Substantia nigra (tissue), 51 donors: ENCODE measurements at places on chromosomes 12 and 14.

GRCh38 chr12:93080452-93080851, 151.4 kb upstream of the EEA1 start:
- no peak for DNase-seq

DNA sequence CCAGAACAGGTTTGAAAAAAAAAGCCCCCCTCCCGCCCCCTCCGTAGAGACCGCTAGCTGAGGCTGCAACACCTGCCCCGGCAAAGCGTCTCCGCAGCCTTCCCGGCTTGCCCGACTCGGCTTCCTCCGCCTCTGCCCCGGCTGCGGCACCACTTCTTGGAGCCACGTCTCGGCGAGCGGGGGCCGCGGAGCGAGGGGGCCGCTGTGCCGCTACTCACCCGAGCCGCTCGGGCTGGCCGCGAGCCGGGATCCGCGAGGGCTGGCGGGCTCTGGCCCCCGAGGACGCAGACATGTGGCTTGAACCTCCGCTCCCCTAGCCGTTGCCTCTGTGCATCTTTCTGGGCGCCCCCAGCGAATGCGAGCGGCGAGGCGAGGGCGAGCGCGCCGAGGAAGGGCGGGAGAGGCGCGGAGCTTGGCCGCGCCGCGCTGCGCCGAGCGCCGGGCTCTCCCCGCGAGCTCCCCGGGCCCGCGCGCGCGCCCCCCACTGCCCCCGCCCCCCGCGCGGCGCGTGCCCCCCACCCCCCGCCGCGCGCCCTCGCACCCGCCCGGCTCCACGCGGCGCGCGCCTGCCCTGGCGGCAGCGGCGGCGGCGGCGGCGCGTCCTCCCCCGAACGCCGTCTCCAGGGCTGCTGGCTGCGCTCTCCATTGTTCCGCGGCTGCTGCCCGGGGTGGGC, 249.5 kb downstream of the APAF1 start:
- peak; percentile 50 for DNase-seq

DNA sequence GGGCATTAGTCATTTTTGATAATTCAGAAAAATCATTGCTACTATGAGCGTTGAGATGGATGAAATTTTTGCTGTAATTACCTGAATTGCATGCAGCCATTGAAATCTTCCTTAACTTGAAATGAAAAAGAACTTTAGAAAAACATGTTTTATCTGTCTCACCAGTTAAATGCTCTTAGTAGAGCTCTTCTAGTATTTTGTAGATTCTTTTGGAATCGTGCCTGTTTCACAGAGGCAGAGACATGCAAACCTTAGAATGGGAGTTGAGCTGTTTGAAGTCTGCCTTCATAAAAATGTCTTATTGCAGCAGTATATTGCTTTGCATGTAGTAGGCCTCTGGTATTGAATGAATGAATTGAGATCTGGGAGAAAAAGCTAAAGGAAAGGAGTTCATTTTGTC, 4.2 kb downstream of the PEX5 start:
- no peak for DNase-seq

- no peak for DNase-seq
Measured at GRCh38 chr14:22184157-22184829, 404.7 kb downstream of the DAD1 start.

DNA sequence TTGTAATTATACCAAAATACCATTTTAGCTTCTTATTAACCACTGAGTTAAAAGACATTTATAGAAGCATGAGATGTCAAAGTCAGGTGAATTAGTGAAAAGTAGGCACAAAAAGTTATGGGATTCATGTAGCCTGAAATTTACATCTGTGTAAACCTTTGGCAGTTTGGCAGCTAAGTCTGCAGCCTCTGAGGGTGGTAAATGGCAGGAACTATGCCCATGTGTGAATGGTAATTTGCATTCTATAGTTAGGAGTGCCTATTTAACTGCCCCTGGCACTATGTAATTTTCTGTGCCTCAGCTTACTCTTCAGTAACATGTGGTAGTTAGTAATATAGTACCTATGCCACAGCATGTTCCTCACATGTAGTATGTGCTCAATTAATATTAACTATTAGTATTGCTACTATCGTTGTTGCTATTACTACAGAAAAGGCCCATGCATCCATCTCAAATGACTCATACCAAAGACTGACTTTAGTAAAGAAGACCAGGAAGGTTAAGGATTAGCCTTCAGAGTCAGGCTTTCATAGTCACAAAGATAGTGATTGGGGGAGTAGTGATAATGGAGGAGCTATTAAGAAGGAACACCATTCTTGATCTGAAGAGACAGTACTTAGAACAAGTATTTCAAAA, 258.7 kb upstream of the BTG1 start:
- DNase-seq, result no peak

DNA sequence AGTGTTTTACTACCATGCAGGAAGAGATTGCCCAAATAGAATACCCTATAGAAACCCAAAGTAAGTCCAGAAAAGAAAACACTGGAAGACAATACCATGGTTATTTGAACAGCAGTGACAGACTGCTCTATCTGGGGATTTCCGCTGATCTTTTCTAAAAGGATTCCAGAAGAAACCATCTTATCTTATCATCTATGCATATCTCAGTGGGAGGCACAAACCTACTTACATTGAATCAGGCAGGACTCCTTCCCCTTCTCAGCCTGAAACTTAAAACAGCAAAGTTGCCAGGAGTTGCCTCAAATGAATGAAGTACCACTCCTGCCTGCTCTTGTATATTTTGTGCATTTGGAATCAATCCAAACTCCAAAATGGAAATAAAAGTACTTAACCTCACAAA, 56.7 kb upstream of the NR2C1 start:
- DNase-seq, result no peak

DNA sequence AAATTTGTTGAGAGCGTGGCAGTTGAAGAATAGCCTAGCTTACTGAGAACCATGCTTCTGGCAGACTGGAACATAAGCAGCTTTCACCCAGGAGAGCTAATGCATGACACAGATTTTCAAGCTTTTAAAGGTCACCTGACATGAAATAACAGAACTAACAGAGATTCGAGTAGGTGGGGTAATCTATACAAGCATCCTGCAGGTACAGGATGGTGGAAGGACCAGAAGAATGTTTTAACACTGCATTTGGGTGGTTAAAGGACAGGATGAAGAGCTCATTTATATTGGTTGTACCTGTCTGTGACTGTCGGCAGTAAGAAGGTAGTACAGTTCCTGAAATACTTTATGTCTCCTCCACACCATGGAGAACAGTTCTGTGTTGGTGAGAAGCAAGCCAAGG, 8.9 kb downstream of the PELI2 start:
- DNase-seq, result no peak

DNA sequence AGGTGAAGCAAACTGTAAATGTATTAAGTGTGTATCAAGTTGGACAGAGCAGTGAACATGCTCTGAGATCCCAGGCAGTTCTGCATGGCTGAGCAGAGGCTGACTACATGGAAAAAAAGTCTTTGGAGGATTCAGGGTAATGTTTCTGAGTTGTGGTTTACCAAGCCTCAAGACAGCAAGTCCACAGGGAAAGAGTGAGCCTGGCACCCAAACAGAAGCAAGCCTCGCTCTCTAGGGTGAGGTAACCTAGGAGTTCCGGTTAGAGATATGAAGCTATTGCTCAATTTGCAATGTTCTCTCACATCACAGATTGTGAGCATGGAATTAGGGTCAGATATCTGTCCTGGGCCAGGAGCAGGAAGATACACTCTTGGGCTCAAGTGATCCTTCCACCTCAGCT, 158.6 kb downstream of the MON2 start:
- no peak for DNase-seq

DNA sequence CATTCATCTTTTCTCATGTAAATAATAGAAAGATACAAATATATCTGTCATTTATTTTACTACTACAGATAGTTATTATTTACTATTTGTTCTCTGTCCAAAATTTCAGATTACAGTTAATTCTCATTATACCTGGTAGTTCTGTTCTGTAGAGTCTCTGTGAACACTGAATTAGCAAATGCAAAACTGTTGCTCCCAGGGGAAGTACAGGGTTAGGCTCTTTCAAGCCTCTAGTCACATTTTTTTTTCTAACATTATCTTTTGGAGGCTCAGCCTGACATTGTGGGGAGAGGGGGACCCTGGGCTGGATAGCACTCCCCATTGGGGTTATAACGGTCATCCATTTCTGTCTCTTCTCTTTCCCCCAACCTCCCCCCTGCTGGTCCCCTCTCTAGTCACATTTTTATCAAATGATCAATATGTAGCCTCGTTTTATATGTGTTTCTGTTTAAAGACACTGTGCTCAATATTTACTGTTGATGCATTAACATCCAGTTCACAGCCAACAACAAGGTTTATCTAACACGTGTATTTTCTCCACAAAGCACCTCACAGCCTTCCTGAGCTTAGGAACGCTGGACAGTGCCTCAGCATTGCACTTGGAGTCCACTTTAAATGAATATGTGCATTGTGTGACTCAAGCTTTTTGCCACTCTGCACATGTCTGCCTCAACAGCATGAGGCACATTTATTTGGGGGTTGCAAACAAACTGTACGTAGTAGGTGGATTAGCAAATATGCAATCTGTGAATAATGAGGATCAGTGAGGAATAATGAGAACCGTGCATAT, 4.7 kb downstream of the SMCO2 start:
- no peak for DNase-seq

DNA sequence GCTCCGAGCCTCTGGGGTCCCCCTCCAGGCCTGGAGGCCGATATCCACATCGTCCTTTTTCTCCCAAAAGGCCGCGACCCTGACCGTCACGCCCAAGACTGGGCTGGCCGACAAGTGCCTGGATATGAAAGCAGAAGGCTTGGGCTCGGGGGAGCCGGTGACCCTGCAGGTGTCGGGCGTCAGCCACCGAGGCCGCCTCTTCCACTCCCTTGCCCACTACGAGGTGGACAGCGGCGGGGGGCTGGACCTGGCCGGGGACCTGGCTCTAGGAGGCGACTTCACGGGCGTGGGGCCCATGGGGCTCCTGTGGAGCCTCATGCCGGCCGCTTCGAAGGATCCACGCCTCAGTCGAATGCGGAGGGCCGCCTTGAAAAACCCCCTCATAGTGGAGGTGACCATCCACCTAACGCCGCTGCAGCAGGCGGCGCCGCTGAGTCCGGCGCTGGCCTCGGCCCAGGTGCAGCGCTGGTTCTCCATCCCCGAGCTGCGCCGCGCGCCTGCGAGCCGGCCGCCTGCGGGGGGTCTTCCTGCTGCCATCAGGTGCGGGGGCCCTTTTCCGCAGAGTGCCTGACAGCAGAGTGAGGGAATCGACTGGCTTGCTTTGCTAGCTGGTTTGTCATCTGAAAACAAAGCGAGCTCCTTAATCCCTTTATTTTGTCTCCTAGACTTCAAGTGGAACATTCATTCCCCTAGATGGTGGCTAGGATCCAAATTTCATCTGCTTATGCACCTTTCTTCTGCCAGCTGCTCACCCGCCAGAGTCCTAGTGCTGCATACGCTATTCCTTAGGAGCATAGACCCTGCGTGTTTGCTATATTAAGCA, 10.6 kb upstream of the DNAL1 start:
- DNase-seq, result no peak

- DNase-seq, result no peak
Measured at GRCh38 chr14:35362450-35362849, 42.1 kb downstream of the NFKBIA start.

DNA sequence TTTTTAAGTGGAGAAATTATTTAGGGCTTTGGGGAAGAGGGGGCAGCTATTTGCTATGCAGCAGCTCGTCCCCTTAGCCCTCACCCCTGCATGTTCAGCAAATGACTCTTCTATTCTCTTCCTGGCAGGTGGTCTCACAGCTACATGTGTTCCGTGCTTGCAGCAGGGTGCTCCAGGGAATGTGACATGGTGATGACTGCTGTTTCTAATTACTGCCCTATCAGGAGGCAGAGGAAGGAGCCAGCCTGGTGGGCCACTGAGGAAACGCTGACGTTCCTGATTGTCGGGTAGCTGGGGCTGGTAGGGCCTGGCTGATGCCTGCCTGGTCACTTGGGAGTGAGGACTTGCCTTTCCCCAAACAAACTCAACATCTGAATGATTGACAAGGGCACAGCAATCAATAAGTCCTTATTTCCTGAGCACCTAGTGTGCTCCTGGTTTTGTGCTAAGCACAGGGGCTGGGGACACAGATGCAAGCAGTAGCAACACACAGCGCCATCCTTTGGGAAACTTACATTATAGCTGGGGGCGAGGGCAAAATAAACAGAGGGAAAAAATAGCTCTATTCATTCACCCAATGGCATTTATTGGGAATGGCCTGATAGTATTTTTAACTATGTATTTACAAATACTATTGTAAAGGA, 377.8 kb downstream of the FUT8 start:
- no peak for DNase-seq

GRCh38 chr12:26514364-26514763, 318.6 kb downstream of the ITPR2 start:
- DNase-seq, result no peak

GRCh38 chr14:64442300-64442988, 22.9 kb upstream of the AKAP5 start:
- no peak for DNase-seq

- no peak for DNase-seq
Measured at GRCh38 chr14:106846218-106846617, 1319.8 kb downstream of the TMEM121 start.

DNA sequence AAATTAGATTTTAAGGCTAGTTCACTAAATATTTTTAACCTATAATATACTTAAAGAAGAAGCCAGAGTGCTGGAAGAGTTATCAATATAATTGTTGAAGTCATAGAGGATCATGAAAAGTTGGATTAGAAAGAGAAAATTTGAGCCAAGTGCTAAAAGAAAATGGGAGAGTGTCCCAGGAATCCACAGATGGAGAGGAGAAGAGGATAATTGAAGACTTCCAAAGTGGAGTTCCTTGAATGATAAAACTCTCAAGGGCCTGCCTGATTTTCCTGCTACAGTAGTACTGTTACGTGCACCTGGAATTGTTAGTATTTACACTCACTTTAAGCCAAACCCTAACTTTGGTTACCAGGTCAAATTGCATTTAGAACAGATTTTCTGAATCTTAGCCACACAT, 113.2 kb downstream of the MSRB3 start:
- DNase-seq, result no peak

DNA sequence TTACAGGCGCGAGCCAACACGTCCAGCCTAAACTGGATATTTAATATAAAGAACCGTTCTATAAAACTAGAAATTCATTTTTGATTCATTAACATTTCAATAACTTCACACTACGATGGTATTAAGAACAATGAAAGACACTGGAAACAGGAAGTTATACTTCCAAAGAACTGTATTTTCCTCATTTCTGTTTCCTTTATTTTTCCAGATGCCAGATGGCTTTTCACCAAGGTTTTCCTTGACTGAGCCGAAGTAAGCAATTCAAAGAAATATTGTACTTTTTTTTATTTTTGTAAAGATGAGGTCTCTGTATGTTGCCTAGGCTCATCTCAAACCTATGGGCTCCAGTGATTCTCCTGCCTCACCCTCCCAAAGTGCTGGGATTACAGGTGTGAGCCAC, 28.2 kb downstream of the EEA1 start:
- DNase-seq, result no peak

GRCh38 chr14:41609704-41610183, 3.1 kb downstream of the LRFN5 start:
- DNase-seq, result no peak

- DNase-seq, result peak; percentile 2
Measured at GRCh38 chr12:54526812-54527630, 22.4 kb upstream of the PDE1B start.
